Airway epithelial cell (primary cell): ENCODE measurements at places on chromosomes 16 and 17. TPM values are rescaled to one million over a fixed set of nuclear protein-coding genes. Genes with fewer than 3 reads are reported as not detected.

KCNH4 gene
- total RNA-seq: not detected in 2 replicates

RNF157 gene
- 0.07 and 1.4 TPM in 2 replicates for total RNA-seq

MAPT gene
- 0.14 and 0.51 TPM in 2 replicates for total RNA-seq

PERCC1 gene
- not detected in 2 replicates for total RNA-seq

NLGN2 gene
- total RNA-seq: 6.0 and 8.9 TPM in 2 replicates

PYDC1 gene
- not detected in 2 replicates for total RNA-seq

CDC6 gene
- 29.6 and 30.2 TPM in 2 replicates for total RNA-seq

APOBR gene
- not detected in 2 replicates for total RNA-seq

SALL1 gene
- 0.09 TPM in 1 of 2 replicates, not detected in the other for total RNA-seq

OR3A3 gene
- not detected in 2 replicates for total RNA-seq

MYH11 gene
- total RNA-seq: not detected in 2 replicates

DHRS7B gene
- total RNA-seq: 16.2 and 22.8 TPM in 2 replicates

PRSS8 gene
- 80.0 and 81.1 TPM in 2 replicates for total RNA-seq

NPW gene
- 3.6 and 4.0 TPM in 2 replicates for total RNA-seq

CES3 gene
- total RNA-seq: 0.99 and 1.5 TPM in 2 replicates

C17orf50 gene
- total RNA-seq: not detected in 2 replicates

TNFRSF13B gene
- not detected in 2 replicates for total RNA-seq

SCGB1C2 gene
- not detected in 2 replicates for total RNA-seq
